ENCODE measurements at places on chromosomes 7 and 10. TPM values are rescaled to one million over a fixed set of nuclear protein-coding genes. Genes with fewer than 3 reads are reported as not detected.

PRKG1 gene
- 8.1 TPM for total RNA-seq

- no peak for DNase-seq
- no peak overlapping the region for H3K27ac ChIP-seq
- H3K4me3 ChIP-seq = no peak overlapping the region
- H3K4me1 ChIP-seq = no peaks in the 10 kb centered on the region
These were observed 14.6 kb downstream of the GBX1 start for GRCh38 chr7:151152643-151153513.

DNA sequence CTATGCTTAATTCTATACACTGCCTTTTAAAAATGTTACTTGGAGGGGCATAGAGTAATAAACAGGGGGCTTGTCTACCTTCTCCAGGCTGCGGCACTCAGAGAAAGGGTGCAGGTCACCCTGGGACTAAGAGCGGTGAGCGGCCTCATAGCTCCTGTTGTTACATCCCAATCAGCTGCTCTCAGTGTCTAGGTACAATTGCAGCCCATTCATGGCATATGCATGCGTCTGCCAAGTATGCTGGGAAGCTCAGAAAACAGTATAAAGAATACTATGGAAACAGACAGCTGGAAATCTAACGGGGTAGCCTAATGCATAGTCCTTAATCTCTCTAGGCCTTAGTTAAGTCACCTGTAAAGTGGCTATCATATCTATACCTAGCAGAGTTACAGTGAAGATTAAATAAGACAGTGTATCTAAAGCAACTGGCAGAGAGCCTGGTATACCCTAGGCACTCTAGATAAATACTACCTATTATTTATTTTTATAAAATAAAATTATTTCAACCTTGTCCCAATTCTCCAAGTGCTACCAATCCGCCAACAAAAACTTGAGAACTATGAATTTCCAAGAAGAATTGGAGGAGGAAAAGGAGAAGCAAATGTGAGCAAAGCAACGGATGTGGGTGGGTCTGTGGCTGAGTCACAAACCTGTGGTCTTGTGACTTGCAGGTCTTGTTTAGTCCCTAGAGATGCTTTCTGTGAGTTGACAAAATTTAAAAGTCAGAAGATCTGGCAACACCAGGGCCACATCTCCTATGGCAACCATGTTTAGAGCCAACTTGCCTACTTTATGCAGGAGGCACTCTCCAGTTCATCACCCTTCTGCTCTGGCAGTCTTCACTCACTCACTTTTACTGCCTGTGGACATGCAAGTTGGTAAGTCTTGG, 183.0 kb downstream of the RAPGEF5 start:
- no peak overlapping the region for H3K27ac ChIP-seq
- H3K36me3 ChIP-seq = no peaks in the 10 kb centered on the region
- H3K4me1 ChIP-seq = no peaks in the 10 kb centered on the region
- no peaks in the 10 kb centered on the region for H3K27me3 ChIP-seq
- H3K4me3 ChIP-seq = no peak overlapping the region
- no peak for DNase-seq

DNA sequence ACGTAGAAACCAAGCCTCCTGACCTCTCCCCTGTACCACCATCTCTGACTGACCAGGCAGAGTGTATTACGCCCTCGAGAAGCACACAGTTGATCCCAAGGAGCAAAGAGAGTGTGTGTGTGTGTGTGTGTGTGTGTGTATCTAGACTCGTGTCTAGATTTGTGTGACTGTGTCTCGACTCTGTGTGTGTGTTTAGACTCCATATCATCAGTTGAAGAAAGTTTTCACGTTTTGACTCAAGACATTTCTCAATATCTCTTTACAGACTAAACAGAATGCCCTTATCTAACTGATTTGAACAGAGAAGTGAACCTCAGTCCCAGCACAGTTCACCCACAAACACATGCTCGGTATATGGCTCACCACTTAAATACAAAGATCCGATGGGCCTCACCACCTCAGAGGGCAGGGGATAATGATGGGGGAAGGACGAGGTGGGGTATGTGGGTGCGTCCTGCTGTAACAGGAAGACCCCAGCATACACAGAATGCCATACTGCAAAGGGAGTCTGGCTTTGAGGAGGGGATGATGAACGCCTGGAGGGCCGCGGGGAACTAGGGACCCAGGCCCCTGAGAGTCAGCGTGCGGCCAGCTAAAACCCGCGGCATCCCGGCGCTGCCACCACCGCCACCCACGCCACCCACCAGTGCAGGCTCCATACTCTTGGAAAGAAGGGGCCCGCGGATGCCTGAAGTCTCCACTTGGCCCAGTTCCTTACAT, 780 bp downstream of the ALDH18A1 start:
- H3K36me3 ChIP-seq = no peaks in the 10 kb centered on the region
- no peaks in the 10 kb centered on the region for H3K27me3 ChIP-seq
- H3K27ac ChIP-seq = peak overlapping the region; percentile 84

ZNF273 gene
- 4.9 TPM for total RNA-seq

Measured in hepatocyte (in vitro differentiated cells).